ENCODE measurements at places on chromosomes 2 and 18.

- no peak for DNase-seq
These were observed 36.2 kb downstream of the CCDC178 start for GRCh38 chr18:33404244-33404873.

GRCh38 chr18:31634331-31634713 lies 42.6 kb downstream of the TTR start:
- no peak for DNase-seq

- no peak for DNase-seq
These were observed 454.0 kb downstream of the NBAS start for GRCh38 chr2:15107137-15107536.

GRCh38 chr2:174024524-174025270 lies 59.5 kb upstream of the SP3 start:
- no peak for DNase-seq

GRCh38 chr2:67652679-67653078 lies 255.5 kb downstream of the ETAA1 start:
- DNase-seq, result no peak

DNA sequence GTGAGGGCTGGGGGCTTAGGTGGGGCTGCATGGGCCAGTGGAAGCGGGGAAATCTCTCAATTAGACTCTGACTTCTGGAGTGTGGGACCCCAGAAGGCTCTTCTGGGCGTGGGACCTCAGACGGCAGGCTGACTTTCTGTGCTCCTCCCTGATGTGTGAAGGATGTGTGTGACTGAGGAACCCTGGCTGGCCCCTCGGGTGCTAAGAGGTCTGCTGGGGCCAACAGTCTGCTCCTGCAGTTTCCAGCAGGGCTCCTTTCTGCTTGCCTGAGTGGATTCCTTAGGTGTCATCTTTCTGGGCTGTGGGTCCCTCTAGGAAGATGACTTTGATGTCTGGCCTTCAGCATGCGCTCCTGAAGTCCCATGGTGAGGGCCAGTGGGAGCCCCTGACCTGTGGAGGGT lies 167.5 kb downstream of the DYSF start:
- DNase-seq, result no peak

GRCh38 chr18:62529597-62529996 lies 6.8 kb downstream of the ZCCHC2 start:
- no peak for DNase-seq

DNA sequence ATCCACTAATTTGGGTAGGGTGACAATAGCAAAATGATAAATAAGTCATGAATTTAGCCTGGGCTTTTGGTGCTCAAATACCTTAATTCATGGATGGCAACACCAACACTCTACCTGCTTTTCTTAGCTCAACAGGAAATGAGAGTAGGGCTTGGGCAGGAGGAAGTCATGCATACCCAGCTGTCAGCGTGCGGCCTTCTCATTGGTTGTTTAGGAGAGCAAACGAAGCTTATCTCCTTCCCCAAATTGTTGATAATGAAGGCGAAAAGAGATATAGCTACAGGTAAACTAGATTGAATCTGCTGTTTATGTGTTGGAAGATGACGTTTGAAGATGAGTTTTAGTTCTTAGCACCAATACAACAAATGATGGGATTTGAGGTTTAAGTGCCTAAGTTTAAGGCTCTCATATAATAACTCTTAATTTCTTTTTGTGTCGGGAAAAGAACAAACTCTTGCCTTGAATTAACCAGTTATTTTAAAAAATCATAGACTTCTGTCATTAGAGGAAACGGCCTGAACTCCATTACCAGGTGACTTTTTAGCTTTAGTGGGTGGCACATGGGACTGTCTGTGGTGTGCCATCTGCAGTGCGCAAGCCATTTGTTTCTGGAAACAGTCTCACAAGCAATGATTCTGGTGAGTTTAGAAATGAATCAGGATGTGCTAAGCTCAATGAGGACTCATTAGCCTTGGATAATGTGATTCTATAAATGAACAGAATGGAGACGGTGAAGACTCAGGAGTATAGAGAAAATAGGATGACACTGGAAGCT lies 19.8 kb downstream of the MAP4K4 start:
- DNase-seq, result no peak

- DNase-seq, result no peak
These were observed 1.1 kb downstream of the ARHGAP28 start for GRCh38 chr18:6730416-6731221.

DNA sequence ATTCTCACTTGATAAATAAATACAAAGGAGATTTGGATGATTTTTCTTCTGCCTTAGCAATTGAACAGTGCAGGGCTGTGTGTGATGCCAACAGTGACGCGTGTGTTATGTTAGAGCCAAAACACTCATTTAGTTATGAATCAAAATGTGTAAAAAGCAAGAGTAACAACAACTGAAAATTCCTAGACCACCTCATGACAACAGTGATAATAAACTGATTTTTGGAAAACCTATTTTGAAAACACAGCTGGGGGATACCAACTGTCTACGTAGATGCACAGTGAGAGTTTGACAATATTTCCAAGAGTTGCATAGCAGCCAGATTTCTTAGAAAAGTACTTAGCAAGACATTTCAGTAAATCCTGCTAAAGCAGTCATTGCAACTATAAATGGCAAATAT lies 323.9 kb downstream of the GALR1 start:
- no peak for DNase-seq

- DNase-seq, result no peak
These were observed 230.7 kb downstream of the MYO3B start for GRCh38 chr2:170408461-170409163.

DNA sequence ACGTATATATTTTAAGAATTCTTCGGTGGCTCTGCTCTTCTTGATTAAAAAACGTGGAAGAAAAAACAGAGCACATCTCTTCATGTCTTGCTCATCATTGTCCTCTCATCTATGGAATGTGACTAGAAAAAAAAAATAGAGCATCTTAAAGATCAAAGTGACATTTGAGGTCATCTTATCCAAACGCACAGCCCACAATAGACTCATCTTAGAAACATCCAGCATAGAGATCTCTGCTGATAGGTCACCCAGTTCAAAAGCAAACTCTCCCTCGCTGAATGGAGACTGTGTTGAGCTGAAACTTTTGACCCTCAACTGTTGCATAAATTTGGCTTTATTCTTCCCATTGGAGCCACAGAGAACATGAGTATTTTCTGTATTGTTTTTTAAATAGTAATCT lies 65.2 kb downstream of the CMPK2 start:
- DNase-seq, result no peak
